ENCODE measurements at places on chromosomes 2 and 18.

DNA sequence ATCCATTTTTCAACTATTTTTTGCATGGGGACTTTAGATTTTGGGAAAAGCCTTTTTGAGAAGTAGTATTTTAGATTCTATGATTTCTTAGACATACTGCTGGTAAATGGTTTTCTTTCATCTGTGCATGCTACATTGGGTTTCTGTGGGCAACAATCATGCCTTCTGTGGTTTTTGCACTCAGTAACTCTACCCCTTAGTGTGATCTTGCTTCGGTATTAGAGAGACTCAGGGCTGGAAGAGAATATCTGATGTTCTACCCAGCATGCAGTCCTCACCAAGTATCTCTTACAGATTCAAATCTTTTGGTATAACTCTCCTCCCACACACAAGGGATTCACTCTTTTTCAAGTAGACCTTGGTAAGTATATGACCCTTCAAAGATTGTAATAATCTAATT, 183.0 kb downstream of the PMAIP1 start:
- DNase-seq: no peak

DNA sequence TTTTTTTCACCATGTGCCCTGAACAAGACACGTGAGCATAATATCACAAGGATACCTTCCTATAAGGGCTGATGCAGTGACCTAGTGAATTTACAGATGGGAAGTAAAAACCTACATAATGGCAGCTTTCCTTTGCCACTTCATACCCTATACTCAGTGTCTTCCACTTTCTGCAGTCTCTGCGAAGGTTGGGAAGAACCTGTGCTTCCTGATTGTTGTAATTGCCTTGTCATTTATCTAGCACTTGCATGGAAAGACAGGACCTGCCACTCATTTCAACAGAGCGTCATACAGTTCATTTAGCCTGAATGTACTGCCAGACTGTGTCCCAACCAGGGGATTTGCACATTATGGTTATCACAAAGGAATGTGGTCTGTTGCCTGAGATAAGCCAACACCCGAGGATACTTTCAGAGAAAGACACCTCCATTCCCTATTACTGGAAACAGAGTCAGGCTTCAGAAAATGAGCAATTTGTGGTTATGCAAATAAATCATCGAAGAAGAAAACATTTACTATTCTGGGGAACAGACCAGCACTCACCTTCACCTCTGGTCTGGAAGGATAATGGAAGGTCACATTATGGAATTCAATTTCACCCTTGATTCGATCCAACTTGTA, 55.0 kb downstream of the ABCB11 start:
- DNase-seq: no peak

- no peak for DNase-seq
These were observed 273.2 kb upstream of the PARD3B start for GRCh38 chr2:204272089-204272488.

- DNase-seq: no peak
These were observed 21.9 kb downstream of the TMEM177 start for GRCh38 chr2:119700866-119701265.

GRCh38 chr2:68846091-68846490, 25.1 kb downstream of the BMP10 start:
- DNase-seq: no peak

DNA sequence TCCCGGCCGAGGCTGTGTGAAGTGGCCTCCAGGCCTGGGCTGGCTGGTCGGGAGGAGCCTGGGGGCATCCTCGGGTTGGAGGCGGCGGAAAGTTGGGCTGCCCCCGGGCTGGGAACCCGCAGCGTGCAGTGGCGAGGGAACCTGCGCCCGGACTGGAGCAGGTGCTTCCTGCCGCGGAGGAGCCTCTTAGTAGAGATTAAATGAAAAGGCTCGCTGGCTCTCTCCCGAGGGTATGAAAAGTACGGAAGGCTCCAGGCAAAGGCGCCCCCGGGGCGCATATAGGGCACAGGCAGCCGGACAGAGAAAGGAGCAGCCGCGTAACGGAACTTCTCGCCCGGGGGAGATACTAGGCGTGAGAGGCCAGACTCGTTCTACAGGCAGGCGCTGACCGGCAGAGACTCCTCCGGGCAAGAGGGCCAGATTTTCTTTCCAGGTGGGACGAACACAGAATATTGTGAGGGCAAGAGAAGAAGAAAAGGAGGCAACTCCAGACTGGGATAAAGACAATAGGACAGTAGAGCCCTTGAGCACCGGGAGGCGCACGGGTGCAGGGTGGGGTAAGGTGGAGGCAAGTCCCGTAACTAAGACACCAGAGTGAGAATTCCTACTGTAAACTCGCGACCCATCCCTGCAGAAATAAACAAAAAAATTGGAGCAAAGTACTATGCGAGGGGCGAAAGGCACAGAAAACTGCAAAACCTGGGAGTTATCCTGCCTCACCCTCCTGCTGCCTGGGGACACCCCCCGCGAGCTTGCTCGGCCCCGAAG, 816 bp downstream of the CDH2 start:
- no peak for DNase-seq

DNA sequence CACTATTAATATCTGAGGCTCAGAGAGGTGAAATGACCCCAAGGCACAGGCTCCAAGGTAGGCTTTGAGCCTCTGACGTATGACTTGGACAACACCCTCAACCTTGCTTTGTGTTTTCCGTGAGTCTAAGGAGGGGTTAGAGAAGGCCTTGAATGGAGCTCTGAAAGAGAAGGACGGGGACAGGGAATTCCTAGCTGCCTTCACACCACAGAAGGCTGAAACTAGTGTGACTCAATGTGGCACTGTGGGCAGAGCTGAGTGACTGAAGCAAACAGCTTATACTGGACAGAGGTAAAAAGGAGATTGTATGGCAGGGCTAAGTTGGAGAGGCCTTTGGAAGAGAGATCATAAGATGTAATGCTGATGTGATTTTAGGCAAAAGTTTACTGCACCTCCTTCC, 3.5 kb upstream of the NCK2 start:
- DNase-seq: no peak

GRCh38 chr2:112483042-112483473, 1.1 kb downstream of the TTL start:
- peak; percentile 12 for DNase-seq

GRCh38 chr2:215361211-215361875, 49.5 kb downstream of the ATIC start:
- no peak for DNase-seq

DNA sequence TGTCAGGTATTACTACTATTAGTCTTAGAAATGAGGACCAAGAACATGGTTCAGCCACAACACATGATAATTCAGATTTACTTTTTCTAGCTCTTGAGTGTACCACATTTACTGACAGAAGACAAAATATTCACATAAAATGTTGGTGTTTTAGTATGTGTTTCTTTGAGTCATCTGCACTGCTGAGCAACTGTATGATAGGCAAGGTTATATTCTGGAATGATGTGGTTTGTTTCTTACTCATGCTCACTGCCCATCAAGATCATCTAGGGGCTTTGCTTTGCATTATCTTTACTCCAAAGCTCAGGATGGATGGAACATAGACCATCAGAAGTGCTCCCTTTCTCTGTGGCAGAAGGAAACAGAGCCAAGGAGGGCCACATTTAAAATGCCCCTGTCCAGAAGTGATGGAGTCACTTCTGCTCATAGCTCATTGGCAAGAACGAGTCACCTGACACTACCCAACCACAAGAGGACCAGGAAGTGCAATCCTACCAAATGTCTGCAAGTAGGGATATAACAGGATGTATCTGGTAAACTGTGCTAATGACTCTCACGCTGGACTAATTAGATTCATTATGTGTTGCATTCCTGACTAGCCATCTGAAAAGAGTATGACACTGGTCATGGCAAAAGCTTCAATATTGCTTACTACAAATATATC, 81.5 kb downstream of the DIS3L2 start:
- no peak for DNase-seq

GRCh38 chr2:236081171-236081570, 87.0 kb downstream of the GBX2 start:
- DNase-seq: no peak

Data from activated CD4-positive, alpha-beta T cell treated with anti-CD3 and anti-CD28 coated beads, Interleukin-2, amount 50 U/mL, for 48 hours (primary cell).